GDM1 (cell line): ENCODE measurements at places on chromosomes 4 and X.

- DNase-seq = no peak
Measured at GRCh38 chr4:121885115-121885514, 14.8 kb upstream of the BBS7 start.

DNA sequence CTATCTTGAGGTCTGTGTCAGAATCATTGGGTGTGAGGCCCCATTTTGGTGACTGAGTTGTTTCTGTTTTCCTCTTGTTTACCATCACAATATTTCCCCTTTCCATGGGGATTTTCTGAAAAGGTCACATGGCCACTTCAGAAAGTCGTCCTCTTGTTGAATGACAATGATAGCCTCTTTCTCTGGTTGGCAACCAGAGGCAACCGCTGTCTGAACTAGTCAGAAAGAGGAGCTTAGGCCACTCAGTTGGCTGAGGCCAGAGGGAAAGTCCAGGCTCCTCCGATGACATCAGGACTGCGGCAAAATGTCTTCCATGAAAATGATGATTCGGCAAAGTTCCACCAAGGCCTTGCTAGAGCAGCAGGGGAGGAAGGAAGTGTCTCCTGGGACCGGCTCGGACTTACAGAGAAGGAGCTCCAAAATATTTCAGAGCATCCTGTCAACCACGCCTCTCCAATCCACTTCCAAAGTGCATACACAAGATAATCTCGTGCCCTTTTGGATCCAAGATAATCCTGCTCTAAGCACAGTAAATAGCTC lies 19.1 kb upstream of the RBM47 start:
- DNase-seq = no peak

- DNase-seq = no peak
Measured at GRCh38 chr4:72564184-72564583, 4.8 kb downstream of the ADAMTS3 start.

DNA sequence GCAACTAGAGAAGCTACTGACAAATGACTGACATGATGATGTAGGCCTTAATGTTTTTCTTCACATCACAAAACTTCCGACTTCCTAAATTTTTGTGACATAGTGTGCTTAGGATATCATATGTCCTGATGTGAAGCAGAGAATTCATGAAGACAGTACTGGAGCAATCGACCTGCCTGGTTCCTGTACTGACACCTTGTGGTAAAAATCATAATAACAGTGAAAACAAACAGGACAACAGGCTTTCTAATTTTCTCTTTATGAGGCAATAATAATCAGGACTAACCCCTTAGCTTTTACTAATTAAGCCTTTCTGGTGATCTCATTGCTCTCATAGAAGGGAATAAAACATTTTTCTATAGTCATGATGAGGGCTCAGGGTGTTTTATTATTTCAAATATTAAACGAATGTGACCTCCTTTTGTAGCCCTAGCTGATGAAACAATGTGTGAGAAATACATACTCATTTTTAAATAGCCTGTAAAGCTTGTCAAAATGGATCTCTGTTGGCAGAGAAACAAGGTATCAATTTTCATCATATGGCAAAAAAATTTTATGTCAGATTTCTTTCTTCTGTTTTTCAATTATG lies 158.4 kb downstream of the TENT5D start:
- peak; percentile 3 for DNase-seq

- no peak for DNase-seq
Measured at GRCh38 chr4:183297675-183298074, 22.4 kb downstream of the CLDN22 start.

- DNase-seq = peak; percentile 16
Measured at GRCh38 chr4:154559494-154560418, 3.1 kb upstream of the FGB start.

GRCh38 chr4:139684351-139684750 lies 18.7 kb downstream of the MGST2 start:
- no peak for DNase-seq

GRCh38 chr4:81214144-81214880 lies 710 bp downstream of the PRKG2 start:
- DNase-seq = no peak
